ENCODE measurements at places on chromosomes 4 and X.
A peak's percentile ranks its signal among the peaks of the same experiment; 100 is the strongest.

GRCh38 chr4:185142564-185142911 lies 528 bp upstream of the SLC25A4 start:
- no peak for DNase-seq

DNA sequence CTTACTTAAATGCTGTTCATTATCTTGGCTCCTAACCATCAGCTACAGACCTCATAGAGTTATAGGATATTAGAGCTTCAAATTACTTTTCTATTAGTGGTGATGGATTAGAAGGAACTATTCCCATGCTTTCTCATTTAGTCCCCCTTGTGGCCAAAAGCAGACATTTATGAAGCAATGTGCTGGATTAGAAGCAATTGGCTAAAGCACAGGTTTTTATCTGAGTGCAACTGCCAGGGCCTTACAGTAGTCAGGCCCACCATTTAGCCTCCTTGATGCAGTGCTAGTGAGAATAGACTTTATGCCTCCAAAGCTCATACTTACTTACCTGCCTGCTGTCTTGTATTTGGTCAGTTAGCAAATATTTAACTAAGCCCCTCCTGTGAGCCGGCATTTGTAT lies 93.0 kb downstream of the TSPAN7 start:
- peak; percentile 38 for DNase-seq

GRCh38 chrX:113929004-113929403 lies 654.9 kb upstream of the HTR2C start:
- DNase-seq: peak; percentile 50

- DNase-seq: peak; percentile 87
Observed at GRCh38 chr4:80446664-80447063, 111.1 kb downstream of the CFAP299 start.

DNA sequence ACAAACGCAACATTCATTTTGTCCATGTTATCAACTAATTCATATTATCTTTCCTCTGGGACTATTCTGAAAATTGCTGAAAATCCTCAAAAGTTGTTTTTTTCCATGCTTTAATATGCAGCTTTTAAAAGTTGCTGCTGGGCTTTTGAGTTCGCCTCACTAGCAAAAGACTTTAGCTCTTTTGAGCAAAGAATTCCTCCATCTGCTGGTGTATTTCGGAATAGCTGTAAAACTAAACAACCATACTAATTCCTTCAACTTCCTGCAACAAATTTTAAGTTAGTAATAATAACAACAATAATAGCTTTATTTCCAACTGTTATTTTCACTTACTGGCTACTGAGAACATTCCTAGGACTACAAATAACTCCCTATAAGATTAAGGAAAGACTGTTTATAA lies 124.5 kb upstream of the PLAC1 start:
- peak; percentile 44 for DNase-seq

GRCh38 chrX:46447384-46447783 lies 97.8 kb downstream of the ZNF674 start:
- peak; percentile 27 for DNase-seq

DNA sequence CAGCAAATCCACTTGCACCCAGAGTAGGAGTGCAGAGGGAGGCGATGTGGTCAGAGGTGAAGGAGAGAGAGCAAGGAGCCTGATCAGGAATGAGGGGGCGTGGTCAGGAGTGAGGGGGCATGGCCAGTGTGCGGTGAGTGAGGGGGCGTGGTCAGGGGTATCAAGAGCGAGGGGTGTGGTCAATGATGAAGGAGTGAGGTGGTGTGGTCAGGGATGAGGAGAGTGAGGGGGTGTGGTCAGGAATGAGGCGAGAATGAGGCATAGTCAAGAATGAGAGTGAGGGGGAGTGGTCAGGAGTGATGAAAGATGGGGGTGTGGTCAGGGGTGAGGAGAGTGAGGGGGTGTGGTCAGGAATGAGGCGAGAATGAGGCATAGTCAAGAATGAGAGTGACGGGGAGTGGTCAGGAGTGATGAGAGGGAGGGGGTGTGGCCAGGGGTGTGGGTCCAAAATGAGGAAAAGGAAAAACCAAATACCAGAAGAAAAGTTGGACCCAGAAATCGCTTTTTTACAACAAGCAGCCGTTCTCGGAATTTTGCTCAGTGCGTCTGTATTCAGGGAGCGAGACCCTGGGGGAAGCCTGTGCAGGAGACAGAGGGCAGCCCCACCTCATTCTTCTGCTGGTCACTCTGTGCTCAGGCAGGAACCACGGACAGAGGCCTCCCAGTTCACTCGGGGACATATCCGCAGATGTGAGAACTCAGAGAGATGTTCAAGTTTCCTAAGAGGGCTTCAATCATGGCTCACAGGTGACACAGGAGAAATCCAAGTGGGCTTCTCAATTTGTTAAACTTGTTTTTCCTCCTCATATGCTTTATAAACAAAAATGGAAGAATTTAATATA lies 47.5 kb downstream of the MAGEA1 start:
- DNase-seq: peak; percentile 73

DNA sequence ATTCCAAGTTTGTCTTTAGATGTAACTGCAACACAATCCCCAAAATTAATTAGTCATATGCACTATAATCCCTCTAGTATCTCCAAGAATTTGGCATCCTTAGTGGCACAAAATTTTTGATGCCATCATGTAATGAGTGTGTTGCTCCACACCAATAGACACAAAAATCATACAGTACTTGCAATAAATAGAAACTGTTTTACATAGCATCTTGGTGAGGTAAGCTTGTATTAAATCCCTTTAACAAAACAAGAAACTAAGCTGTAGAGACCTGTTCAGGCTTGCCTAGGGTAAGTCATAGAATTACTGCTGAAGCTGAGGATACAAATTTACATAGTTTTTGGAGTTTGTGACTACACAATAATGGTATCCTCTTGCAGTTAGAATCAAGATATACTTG lies 64.5 kb upstream of the PRSS12 start:
- peak; percentile 40 for DNase-seq

GRCh38 chr4:147724468-147725201 lies 7.3 kb upstream of the ARHGAP10 start:
- no peak for DNase-seq

DNA sequence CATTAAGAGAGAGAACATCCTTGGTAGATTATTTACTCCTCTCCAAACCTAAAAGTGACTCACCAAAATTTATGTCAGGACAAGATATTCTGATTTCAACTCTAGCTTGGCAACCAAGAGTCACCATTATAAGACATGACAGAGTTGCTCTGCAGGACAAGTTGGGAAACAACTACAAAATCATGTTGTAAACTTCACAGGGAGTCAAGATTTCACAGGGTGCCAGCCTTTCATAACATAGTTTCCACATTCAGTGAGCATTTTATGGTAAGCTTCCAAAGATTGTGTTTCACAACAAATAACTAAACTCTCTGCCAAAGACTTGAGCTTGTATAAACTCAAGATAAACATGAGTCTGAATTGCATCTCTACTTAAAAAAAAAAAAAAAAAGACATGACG lies 121.0 kb upstream of the DIAPH2 start:
- DNase-seq: no peak

DNA sequence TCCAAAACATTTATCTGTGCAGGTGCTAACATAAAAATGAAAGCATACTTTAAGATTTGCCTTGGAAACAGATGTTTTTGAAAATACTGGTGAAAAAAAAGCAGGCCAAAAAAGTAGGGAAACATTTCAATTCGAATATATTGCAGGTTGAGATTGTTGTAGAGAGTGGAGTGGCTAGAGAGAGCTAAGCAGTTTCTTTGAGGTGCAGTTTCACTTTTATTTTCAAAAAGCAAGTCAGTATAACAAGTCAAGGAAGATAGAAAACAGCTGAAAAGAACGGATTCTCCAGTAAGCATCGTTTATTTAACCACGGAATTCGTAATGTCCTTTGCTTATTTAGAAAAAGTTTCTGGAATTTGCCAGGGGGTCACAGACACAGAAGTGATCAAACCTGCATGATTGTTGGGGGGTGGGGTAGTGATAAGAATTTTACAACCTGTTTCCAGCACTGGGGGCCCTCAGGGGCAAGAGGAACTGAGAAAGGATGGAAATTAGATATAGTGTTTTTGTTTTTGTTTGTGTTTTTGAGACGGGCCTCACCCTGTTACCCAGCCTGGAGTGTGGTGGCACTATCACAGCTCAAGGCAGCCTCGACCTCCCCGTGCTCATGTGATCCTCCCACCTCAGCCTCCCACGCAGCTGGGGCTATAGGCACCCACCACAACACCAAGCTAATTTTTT lies 175.0 kb downstream of the TENM3 start:
- no peak for DNase-seq

GRCh38 chr4:150999086-150999485 lies 16.0 kb downstream of the LRBA start:
- no peak for DNase-seq

- DNase-seq: no peak
Observed at GRCh38 chr4:171441300-171441941, 371.8 kb upstream of the GALNTL6 start.

GRCh38 chrX:69170319-69170718 lies 5.1 kb upstream of the PJA1 start:
- DNase-seq: no peak

GRCh38 chrX:149037281-149037870 lies 467.7 kb downstream of the IDS start:
- DNase-seq: no peak

GRCh38 chr4:152535360-152535902 lies 461 bp downstream of the FBXW7 start:
- DNase-seq: no peak
